ENCODE measurements at places on chromosomes 3 and 15.

DNA sequence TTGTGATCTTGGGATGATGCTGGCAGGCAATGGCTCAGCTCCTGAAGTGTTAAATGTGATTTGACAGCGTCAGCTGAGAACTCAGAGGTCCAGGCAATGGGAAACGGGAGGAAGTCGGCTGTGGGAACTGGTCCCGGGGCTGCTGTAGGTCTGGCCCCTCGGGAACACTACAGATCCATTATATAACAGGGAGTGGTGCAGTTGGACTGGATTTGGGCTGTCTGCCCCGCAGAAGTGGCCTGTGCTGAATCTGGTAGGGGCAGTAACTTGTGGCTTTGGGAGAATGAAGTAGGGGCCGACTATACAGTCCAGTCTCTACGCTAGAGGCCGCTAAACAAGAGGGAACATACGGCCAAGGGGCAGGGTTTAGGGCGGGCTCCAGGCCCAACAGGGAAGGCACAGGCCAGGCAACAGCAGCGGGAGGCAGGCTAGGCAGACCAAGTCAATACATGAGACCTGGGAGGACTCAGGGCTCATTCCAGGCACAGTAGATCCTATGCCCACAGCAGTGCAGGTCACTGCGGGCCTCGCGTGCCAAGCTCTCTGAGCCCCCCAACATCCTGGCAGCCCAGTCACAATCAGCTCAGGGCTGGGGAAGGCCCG, 20.3 kb upstream of the IL16 start:
- DNase-seq, result no peak

DNA sequence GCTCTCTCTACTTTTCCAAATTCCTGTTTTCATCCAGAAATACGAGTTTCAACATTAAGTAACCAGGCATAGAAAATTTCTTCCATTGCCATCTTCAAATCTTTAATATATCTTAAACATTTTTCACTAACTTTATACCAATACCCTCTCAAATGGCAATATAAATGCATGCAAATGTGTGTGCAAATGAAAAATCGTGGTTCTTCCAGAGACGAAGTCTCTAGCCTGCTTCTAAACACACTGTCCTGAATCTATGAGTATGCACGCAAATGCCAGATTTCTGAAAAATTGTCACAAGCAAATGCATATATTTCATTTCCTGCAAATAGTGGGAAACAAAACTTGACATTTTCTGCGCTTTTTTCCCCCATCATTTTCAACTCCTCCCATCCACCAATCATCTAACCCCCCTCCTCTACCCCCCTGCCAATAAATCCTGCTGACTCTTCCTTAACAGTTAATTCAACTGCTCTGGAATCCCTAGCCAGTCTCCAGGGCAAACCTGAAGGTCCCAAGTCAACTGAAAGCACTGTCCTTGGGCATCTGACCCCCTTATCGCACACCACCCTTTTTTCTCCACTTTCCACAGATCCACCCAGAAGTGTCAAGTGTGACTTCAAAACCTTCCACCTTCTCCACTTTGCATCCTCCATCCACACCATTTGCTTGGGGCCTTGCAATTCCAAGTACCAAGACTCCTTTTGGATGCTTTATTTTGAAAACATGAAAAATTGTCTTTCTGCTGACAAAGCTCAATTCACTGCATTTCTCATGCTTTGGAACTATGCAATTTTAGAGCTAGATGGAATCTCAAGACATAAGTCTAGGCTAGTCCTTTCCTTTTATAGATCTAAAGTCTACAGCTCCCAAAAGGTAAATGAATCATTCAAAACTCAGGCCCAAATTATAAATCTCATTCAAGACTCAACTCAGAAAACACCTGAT, 144.7 kb downstream of the OSBPL10 start:
- no peak for DNase-seq

- no peak for DNase-seq
Observed at GRCh38 chr15:59741274-59741906, 52.3 kb upstream of the BNIP2 start.

DNA sequence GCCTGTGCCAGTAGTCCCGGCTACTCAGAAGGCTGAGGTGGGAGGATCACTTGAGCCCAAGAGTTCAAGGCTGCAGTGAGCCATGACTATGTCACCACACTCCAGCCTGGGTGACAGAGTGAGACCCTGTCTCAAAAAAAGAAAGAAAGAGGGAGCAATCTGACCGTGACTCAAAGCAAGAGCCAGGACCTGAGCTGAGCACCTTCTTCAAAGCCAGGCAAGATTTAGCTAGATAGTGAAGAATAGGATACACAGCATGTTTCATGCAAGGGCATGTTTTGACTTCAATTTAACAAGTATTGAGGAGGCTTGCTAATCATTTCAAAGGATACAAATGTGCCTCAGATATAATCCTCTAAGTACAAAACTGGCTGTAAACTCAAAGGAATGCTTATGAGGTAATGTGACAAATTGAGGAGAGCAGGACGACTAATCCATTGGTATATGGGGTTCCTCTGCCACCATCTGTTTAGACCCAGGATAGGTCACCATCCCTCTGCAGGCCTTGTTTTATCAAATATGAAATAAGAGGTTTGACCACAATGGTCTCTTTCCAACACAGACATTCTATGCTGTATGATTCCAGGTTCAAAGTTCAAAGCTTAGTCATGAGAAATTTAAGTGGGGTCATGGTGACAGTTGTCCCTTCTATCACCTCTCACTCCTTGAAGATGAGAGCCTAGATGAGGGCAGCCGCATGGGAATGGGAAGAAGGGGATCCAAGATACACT, 33.2 kb downstream of the RAB27A start:
- no peak for DNase-seq

DNA sequence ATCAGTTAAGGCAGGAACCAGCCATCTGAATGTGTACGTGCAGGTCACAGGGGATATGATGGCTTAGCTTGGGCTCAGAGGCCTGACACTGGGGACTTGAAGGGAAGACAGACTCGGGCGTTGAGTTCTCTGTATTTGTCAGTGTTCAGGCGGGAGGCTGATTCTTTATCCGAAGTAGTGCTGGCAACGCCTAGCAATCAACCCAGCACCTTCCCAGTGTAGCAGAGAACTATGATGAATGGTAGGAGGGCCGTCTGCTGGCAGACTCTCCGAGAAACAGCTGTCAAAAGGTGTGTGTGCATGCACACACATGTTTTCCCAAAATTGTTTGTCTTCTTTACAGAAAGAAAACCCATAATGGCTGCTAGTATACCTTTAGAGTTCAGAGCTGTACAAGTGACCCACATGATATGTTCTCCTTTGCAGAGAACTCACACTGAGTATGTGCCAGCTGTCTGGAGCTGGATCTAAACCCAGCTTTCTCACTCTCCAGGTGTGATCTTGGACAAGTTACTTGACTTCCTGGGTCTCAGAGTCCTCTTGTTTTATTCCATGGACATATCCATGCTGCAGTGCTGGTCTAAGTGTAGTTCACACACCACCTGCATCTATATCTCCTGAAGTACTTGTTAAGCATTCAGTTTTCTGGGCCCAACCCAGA, 74.5 kb upstream of the LARS2 start:
- DNase-seq, result no peak

GRCh38 chr3:148366743-148367410, 330.8 kb upstream of the AGTR1 start:
- DNase-seq, result no peak

DNA sequence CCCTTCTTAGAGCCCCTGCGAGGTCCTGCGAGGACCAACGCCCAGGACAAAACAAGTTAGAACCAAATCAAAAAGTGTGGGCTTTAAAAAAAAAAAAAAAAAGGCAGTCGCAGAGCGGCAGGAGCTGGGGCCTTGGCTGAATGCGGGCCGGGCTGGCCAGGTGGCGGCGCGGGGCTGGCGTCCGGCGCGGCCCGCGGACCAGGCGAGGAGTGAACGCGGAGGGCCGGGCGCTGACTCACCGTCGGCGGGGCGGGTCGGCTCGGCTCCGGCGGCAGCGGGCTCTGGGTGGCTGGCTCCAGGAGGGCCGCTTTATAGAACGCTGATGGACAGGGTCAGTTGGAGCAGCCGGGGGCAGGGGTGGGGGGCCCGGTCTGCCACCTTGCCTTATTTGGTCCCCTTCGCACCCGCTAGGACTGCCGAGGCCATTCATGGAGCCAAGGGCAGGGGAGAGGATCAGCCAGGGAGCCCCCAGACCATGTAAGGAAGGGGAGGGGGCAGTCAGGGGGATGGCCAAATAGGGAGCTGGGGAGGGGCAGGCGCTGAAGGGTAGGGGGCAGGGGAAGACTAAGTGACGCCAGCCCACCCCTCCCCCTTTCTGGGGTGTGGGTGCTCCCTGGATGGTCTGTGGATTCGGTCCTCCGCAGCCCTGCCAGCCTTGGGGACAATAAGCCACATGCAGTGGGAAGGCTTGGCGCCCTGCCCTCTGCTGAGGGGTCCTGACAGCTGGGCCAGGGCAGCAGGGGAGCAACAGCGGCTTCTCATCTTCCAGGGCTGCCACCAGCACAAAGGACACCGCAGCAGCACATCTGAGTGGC, at the start of gene ACTC1:
ACTC1 (minus strand) TSS at position 283 of the 815 bp plus-strand sequence. CDS start 741 bp downstream, outside the sequence.
- DNase-seq, result no peak

- no peak for DNase-seq
Observed at GRCh38 chr3:157029365-157029790, 130.6 kb downstream of the CCNL1 start.

DNA sequence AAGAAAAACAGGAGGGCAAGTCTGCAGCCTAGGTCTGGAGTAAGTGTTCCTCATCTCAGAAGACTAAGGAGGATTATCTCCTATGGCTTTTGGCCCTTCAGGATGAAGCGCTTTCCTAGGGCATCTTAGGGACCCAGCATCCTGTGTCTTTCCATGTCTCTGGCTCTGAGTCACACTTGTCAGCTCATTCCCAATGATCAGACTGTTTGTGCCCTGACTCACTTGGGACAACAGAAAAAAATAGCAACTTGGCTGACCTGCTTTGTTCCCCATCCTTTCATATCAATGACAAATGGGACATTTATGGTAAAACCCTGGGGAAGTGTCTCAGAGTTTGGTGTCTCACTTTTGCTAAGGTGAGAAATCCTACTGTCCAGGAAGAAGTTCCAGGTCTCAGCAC, 76.2 kb upstream of the OXTR start:
- DNase-seq, result no peak

DNA sequence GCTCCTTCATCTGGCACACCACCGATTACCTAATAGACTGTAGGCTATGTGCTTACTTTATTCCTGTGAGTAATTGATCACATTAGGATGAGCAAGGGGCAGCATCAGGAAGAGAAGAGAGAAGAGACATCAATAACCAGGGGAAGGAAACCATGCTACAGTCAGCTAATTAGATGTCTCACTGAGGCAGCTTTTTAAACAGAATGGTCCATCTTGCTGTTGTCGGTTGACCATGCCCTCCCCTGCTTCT, 278.4 kb downstream of the RPLP1 start:
- no peak for DNase-seq

Data from nucleus accumbens (tissue), 56 donors.